Upper lobe of left lung (tissue), 6 donors: ENCODE measurements at places on chromosomes 13 and 19.

- DNase-seq: no peak
Observed at GRCh38 chr19:54551293-54551692, 22.3 kb upstream of the LILRA2 start.

DNA sequence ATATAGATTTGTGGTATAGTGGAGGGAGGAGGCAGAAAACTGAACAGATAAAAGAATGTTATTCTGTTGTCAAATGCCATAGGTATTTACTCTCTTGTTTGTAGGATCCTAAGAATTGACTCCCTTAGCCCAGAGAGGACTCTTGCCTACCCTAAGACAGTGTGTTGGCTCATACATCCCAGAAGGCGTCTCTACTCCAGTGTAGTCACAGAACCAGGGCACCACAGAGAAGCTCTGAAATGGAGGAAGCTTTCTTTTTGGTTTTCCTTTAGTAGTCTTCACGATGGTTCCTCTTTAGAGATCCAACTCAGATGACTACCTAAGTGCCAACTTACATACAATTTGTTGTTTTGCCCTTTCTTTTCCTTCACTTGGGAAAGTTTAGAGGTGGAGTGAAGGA is 14.0 kb downstream of the GPR183 start:
- no peak for DNase-seq

GRCh38 chr13:35848336-35849255 is 282.6 kb downstream of the DCLK1 start:
- DNase-seq: no peak

GRCh38 chr19:28504139-28504538 is 708.8 kb downstream of the UQCRFS1 start:
- no peak for DNase-seq

GRCh38 chr19:32676895-32677359 is 1.3 kb downstream of the RGS9BP start:
- no peak for DNase-seq

GRCh38 chr13:43835701-43836100 is 43.8 kb downstream of the CCDC122 start:
- DNase-seq: no peak

GRCh38 chr19:2215281-2215751 is 20.8 kb downstream of the PLEKHJ1 start:
- peak; percentile 83 for DNase-seq

- DNase-seq: peak; percentile 93
Observed at GRCh38 chr19:2053601-2054389, 2.8 kb upstream of the MKNK2 start.

GRCh38 chr13:73365681-73366080 is 306.9 kb downstream of the KLF5 start:
- DNase-seq: no peak

DNA sequence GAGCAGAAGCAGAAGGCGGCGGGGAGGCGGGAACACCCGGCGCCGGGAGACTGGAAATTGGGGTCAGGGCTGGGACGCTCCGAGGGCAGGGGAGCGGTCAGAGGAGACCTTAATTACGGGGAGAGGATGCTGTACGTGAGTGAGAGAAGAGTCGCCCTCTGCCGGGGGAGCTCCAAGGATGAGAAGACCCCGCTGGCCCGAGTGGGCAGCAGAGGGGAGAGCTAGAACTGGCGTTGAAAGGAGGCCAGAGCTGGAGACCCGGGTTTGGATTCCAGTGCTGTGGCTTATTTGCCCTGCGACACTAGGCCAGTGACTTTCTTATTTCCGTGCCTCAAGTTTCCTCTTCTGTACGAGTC is 536 bp downstream of the FAM32A start:
- no peak for DNase-seq

DNA sequence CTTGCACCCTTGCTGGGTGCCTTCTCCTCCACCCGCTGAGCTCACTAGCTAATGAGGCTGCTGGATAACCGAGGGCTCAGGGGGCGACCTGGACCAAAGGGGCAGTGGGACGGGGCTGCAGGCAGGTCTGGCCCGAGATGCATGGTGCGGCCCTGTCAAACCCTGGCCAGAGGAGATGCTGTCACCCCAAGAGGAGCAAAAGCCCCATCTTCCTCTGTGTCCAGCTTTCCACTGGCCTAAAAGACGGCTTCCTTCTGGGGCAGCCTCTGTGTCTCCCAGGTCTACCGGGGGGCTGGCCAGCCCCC is 261.8 kb downstream of the TBC1D4 start:
- DNase-seq: no peak

- DNase-seq: no peak
Observed at GRCh38 chr19:5956323-5956722, 21.6 kb downstream of the RANBP3 start.

DNA sequence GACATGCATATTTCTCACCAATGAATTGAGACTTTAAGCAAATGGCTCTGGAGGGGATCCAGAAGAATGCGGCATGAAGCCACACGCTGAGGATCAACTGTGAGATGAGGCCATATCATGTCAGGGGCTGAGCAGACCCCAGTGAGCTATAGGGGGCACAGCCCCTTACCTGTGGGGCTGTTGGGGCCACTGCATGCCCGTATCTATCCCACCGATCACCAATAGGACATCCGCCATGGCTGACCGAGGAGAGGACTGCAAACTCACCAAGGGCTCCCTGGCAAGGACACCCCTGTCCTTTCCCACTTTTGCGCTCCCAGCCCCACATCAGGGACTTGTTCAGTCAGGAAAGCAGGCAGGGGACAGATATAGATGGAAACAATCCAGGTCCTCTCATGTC is 78.0 kb downstream of the SERP2 start:
- DNase-seq: no peak

DNA sequence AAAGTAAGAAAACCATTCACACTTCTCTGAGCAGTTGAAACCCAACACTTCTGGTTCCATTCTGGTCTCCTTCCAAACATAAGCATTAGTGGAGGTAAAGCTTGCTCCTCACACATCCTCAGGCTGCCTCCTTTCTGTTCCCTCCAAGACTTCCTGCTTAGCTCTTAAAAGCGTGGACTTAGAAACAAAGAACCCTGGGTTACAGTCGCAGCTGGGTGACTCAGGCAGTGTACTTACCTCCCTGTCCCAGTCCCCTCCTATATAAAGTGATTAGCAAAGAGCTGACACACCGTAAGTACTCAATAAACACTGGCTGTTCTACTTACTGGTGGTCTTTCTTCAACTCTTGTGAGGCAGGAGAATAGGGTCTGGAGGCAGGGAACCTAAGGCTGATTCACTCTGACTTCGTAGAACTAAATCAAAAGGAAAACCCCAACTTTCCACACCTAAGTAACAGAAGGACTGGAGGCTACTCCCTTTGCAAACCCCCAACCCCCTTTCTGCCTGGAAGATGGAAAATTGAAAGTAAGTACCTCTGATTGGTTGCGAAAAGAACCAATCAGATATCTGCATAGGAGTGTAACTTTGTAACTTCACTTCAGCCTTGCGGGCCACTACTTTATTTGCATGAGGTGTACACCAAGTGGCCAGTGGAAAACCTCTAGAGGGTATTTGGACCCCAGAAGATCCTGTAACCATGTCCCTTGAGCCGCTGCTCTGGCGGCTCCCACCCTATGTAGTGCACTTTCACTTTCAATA is 165.4 kb downstream of the SUCLA2 start:
- DNase-seq: no peak

DNA sequence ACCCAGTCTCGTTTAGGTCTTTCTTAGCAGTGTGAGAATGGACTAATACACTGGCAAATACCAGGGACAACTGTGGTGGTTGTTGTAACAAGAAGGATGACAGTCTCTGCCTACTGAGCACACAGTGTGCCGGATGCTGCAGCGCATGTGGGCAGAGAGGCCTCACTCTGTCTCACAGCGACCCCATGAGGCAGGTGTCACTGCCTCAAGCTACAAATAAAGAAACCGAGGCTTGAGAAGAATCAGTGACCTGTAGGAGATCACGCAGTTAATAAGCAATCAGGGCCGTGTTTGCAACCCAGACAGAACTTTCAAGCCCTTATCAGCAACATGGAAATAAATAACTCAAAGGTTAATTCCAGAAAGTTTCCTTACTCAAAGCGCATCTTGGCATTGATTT is 40.5 kb upstream of the GAS6 start:
- no peak for DNase-seq

DNA sequence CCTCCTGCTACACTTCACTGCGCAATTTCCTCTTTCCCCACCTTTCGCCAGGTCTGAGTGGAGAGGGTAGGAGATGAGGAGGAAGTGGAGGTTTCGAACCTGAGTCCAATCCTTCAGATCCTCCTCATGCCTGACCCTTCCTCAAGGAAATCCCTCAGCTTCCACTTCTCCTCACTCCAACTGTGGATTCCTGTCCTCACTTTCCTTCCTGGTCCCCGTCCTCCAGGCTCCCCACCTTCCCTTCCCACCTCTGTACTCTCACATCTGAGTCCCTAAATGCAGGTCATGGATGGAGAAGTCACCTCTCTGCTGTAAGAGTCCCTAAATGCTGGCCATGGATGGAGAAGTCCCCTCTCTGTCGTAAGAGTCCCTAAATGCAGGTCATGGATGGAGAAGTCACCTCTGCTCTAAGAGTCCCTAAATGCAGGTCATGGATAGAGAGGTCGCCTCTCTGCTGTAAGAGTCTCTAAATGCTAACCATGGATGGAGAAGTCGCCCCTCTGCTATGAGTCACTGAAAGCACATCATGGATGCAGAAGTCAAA is 3.1 kb downstream of the TMEM86B start:
- DNase-seq: no peak

GRCh38 chr19:31676271-31677004 is 327.2 kb upstream of the TSHZ3 start:
- no peak for DNase-seq

DNA sequence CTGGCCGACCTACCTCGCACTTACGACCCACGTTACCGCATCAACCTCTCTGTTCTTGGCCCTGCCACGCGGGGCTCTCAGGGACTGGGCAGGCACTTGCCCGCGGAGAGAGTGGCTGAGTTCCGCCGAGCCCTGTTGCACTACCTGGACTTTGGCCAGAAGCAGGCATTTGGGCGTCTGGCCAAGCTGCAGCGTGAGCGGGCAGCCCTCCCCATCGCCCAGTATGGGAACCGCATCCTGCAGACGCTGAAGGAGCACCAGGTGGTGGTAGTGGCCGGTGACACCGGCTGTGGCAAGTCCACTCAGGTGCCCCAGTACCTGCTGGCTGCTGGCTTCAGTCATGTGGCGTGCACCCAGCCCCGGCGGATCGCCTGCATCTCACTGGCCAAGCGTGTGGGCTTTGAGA is 4.2 kb downstream of the DHX34 start:
- no peak for DNase-seq

DNA sequence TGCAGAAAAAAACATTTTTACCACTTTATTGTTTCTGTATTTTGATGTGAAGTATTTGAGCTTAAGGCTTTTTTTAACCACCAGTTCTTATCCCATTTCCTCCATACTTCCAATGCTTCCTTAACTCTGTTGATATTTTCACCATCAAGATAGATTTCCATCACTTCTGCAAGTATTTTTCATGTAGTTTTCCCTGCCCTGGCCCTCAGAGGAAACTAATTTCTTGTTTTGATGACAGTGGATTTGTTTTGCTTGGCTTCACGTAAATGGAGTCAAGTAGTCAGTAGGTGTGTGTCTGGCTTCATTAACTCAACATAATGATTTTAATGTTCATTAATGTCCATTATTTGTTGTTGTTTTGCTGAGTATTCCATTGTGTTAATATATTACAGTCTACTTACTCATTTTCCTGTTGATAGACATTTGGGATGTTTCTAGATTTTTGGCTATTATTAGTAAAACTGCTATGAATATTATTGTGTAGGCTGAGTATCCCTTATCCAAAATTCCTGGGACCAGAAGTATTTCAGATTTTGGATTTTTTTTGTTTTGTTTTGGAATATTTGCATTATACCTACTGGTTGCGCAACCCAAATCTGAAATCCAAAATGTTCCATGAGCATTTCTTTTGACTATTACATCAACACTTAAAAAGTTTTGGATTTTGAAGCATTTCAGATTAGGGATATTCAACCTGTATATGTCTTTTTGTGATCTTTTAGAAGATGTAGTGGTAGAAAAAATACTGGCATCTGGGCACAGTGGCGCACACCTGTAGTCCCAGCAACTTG is 23.3 kb downstream of the ZNF582 start:
- DNase-seq: no peak

- peak; percentile 98 for DNase-seq
Observed at GRCh38 chr19:58543826-58544590, at the start of gene TRIM28. TRIM28 (plus strand) TSS chr19:58544064; CDS start chr19:58544758, 694 bp downstream.

DNA sequence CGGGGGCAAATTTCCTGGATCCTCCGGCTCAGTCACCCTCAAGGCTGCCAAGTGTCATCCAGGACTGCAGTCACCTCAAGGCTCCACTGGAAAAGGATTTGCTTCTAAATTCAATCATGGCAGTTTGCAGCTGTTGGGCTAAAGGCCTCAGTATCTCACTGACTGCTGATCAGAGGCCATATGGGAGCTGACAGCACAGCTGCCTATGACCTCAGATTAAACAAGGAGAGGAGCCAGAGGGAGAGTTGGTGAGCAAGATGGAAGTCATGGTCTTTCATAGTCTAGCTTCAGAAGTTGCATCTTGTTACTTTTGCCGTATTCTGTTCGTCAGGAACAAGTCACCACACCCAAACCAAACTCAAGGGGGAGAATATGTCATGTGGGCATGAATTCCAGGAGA is 849.7 kb downstream of the UQCRFS1 start:
- DNase-seq: no peak

DNA sequence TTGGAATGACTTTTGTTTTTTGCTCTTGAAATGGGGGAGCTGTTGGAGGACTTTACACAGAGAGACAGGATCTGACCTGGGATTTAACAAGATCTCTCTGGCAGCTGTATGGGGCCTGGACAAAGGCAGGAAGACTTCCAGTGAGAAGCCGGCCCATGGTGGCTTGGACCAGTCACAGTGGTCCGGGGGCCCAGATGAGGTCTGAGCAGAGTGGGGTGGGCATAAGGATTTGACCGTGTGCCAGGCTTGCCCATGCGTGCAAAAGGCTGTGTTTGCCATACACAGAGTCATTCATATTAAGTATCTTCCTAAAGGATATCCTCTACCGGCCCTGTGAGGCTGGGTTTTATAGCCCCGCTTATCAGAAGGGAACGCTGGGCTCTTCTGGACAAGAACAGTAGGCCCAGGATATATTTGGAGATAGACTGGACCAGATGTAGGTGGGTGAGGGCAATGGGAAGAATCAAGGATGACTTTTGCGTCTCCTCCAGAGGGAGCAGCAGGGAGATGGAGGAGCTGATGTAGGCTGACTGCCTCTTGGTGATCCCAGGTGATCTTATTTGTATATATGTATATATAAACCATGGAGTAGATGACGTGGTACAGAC is 4.1 kb downstream of the SPACA6 start:
- no peak for DNase-seq

- no peak for DNase-seq
Observed at GRCh38 chr13:34322014-34322742, 504.2 kb downstream of the RFC3 start.

DNA sequence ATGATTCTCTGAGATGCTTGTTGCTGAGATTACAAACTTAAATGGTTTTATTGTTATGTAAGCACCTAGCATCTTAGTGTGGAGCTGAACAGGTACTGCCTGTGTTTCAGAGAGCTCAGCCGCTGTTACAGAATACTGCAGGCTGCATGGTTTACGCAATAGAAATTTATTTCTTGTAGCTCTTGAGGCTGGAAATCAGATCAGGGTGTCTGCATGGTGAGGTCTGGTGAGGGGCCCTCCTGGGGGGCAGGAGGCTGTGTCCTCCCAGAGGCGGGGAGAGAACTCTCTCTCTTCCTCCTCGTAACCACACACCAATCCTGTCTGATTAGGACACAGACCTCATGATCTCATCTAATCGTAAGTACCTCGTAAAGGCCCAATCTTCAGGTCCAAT is 13.1 kb downstream of the ATP11A start:
- no peak for DNase-seq

- no peak for DNase-seq
Observed at GRCh38 chr13:76292726-76293125, 593.5 kb downstream of the KCTD12 start.

- no peak for DNase-seq
Observed at GRCh38 chr19:32748497-32748896, 28.9 kb downstream of the TDRD12 start.

- DNase-seq: peak; percentile 64
Observed at GRCh38 chr19:38665950-38666662, 18.7 kb downstream of the ACTN4 start.
